ENCODE measurements at places on chromosomes 2 and 18.

- DNase-seq = no peak
These were observed 2.3 kb downstream of the STPG4 start for GRCh38 chr2:47152803-47153202.

DNA sequence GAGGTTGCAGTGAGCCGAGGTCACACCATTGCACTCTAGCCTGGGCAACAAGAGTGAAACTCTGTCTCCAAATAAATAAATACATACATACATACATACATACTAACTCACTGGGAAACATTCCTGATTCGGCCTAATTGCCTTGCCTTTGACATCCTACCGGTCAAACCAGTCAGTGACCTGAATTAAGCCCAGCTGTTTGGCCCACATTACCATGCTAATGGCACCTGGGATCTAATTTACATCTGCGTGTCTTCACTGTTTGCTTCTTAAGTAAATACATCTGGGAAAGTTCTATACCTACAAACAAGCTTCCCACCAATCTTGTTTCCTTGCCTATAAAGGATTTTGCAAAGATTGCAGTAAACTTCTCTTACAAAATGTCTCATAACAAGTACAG, 230.2 kb upstream of the ZC3H15 start:
- peak; percentile 82 for DNase-seq

DNA sequence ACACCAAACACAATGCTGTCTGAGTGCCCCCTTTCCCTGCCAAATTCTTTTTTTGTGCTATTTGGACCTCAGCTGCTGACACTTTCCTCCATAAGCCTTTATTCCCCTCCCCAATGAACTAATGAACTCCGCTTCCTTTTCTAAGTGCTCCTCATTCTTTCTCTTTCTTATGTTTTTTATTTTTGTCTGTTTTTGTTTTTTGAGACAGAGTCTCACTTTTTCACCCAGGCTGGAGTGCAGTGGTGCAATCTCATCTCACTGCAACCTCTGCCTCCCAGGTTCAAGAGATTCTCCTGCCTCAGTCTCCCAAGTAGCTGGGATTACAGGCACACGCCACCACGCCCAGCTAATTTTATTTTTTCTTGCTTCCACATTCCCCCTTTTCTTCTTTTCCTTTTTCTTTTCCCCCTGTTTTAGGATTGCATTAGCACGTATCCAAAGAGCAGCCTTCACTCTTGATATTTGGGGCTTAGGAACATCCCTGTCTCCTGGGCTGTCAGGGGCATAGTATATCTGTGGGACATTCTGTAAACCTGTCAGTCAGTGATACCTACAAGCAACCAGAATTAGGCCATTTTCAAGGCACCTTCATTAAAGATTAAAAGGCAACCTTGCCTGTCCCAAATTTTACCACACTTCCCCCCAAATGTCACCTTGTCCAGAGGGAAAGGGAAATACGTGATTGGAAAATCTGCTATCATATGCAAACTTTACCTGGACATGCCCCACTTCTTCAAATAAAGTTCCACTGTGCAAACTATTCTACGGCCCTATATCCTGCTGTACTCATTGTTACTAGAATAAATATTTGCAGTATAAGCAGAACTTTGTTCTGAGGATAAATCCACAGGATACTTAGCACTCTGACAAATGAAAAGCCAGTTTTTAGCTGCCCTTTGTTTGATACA, 65.1 kb upstream of the ACSL3 start:
- DNase-seq = no peak

- DNase-seq = no peak
These were observed 56.3 kb upstream of the ACVR1C start for GRCh38 chr2:157684940-157685466.

- DNase-seq = no peak
These were observed 169.8 kb upstream of the ID2 start for GRCh38 chr2:8511868-8512612.

DNA sequence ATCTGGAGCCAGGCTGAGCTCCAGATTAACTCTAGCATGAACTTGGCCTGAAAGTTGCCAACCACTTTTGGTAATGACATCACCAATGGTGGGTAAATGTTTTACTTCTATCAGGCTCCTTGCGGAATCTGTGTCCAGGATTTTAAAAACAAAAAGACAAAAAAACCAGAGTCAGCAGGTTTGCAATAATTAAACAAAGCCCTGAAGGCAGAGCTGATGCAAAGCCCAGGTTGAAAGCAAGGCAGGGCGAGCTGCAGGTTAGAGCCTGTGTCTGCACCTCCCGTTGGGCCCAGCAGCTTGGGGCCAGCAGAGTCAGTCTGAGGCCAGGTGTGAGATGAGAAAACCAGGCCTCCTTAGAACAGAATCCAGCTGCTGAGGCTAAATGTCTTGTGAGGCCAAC, 29.1 kb upstream of the ALK start:
- no peak for DNase-seq

DNA sequence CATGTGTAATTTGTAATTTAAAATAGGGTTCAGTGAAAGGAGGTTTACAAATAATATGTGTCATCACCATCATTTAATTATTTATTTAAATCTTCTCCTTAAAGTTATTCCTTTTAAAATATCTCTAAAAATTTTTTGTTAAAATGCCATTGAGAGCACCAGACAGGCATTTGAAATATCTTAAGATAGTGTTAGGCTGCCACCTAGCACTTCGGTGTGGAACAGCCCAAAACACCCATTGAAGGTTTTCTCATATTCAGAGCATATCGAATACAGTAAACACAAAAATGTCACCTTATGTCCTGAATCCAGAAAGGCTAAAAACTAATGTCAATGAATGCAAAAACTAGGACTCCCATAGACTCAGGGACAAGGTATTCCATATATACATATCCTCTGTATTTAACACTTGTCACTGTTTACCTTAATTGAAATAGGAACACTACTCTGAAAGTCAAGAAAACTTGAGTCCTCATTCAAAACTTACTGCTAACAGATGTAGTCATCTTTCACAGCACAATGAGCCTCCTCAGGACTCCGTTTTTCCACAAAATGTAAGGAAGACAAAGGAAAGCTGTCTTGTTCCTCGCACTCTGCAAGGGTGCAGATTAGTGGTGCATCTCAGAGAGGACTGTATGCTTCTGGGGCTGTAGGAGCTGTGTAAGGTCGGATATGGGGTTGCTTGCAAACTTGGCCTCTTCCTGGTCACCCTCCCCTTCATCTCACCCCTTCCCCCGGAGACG, 329.5 kb downstream of the PAX3 start:
- DNase-seq = no peak

- no peak for DNase-seq
These were observed 10.6 kb upstream of the WIPF1 start for GRCh38 chr2:174607989-174608865.

DNA sequence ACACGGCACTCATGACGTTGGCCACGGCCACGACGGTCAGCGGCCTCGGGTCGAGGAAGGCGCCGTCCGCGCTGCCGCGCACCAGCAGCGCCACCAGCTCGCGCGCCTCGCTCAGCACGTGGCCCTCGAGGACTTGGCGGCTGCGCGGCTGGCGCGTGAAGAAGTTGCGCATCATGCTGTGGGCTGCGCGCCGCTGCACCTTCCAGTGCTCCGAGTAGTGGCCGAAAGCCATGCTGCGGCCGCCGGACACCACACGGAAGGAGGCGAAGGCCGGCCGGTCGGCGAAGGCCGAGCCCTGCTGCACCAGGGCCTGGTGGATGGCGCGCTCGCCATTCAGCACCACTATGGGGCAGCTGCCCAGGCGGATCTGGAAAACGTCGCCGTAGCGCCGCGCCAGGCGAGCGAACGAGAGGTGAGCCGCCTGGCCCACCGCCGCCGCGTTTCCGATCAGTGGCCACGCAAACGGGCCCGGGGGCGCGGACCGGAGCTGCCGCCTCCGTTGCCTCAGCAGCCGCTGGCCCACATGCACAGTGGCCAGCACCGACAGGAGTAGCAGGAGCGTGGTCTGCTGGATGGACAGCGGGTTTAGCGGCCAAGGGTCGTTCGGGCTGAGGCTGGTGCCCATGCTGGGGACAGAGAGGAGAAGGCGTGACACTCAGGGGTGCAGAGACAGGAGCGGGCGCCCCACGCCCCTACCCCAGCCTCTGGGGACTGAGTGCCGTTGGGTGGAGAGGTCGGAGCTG, 1.0 kb downstream of the CYP1B1 start:
- DNase-seq = peak; percentile 88

DNA sequence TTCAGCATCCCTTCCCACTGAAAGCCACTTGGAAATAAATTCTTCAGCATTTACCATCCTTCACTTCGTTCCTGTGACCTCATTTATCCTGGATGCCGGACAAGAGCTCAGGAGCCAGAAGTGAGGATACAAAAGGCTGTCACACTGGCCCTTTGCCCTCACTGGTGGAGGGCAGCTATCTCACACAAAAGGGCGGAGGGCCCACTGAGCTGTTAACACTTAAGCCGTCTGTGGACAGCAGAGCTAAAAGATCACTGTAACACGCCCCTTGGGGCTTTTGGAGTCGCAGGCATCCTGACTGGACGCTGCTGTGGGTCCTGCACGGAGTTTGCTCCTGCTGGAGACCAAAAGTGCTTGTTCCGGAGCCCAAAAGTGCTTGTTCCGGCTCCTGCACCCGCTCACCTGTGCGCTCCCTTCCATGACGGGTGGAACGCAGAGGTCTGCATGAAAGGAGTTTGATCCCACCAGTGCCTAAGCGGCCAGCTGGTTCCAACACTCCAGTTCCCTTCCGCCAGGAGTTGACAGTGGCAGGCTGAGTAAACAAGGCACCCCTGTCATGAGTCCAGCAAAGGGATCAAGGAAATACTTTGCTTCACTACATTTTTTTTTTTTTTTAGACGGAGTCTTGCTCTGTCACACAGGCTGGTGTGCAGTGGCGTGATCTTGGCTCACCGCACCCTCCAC, 572.0 kb upstream of the LINC00305 start:
- peak; percentile 54 for DNase-seq

DNA sequence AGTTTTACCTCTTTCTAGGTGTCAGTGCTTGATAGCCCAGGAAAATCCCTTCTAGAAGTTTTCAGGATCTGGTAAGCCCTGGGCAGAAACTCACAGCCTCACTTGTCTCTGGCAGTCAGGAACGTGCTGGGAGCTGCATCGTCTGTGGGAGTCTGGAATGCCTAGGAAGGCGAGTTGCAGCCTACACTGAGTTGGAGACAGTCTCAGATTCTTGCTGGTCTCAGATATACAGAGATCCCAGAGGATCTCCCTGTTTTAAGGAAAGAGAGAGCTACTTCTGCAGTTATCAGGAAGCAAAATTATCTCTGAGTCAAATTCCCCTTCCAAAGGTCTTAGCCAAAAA, 104.4 kb upstream of the CDC42EP3 start:
- DNase-seq = peak; percentile 50

DNA sequence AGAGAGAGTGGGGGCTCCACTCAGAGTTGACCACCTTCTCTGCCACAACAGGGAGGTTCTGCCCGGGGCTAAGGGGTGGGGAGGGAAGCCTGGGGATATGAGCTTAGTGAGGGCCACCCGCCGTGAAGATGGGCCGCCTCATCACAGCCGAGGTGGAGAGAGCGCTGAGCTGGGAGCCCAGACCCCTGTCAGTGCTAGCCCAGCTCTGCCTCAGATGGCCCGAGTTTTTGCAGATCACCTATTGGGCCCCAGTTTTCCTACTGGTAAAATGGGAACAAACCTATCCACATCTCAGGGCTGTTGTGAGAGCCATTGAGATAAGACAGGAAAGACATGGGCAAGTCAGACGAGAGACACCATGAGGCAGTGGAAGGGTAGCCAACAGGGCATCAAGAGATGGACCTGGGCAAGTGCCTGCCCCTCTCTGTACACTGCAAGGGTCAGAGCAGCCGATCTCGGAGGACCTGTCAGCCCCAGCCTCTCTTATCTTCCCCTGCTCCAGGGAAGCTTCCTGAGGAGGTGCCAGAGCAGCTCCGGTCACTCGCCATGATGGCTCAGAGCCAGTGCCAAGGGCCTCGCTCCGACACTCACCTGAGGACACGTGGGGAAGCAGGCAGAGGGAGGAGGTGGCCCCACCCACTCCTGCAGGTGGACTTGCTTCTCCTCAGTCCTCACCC, 88.9 kb downstream of the MCFD2 start:
- peak; percentile 43 for DNase-seq

DNA sequence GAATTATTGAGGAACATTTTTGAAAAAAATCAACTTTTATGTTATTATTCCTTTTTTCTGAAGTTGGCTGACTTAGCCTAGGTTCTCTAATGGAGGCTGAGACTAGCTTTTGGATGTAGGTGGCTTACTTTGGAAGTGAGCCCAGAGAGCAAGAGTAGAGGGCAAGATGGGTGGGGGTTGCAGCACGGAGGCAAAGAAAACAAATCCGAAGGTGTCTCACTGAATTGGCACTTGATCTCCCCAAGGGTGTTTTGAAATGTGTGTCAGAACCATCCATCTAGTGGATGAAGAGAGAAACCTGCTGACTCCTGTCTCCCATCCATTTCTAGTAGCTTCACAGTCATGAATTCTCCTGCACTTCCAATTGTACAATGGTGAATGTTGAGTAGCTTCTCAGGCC, 390.7 kb downstream of the TMEM182 start:
- no peak for DNase-seq
